ENCODE measurements at places on chromosomes 5 and 9. TPM values are rescaled to one million over a fixed set of nuclear protein-coding genes. Genes with fewer than 3 reads are reported as not detected.
A peak's percentile ranks its signal among the peaks of the same experiment; 100 is the strongest.

- DNase-seq: no peak
These were observed 80.2 kb downstream of the PRKACG start for GRCh38 chr9:68933434-68934328.

C6 gene
- total RNA-seq: 1.4 TPM

PCDHGC4 gene
- total RNA-seq: 0.75 TPM

GRCh38 chr9:132370592-132370991 is 15.8 kb upstream of the SETX start:
- no peak for DNase-seq

- DNase-seq: peak; percentile 71
These were observed 8.0 kb upstream of the WHRN start for GRCh38 chr9:114513055-114513958.

- DNase-seq: no peak
These were observed 49.2 kb upstream of the KIAA1958 start for GRCh38 chr9:112437406-112437805.

ZNF454 gene
- 0.96 TPM for total RNA-seq

TMC1 gene
- total RNA-seq: 0.17 TPM

DNA sequence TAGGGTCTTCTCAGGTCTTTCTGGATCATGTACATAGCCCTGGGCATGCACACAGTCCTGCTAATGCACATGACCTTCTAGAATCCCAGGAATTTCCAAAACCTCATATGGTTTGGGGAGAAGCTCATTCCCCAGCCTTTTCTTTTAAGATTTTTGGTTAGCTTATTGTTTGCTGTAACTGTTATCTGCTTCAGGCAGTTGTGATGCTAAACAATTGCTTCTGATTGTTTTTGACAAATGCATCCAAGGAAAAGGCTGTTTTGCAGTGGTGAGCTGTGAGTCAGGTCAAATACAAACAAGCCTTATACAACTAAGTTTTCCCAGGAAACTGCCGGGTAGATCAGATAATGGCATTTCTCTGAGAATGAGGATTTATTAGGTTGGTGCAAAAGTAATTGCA is 32.7 kb downstream of the SMC5 start:
- no peak for DNase-seq

CCDC171 gene
- 4.5 TPM for total RNA-seq

PCDHA8 gene
- total RNA-seq: 0.19 TPM

All from mucosa of descending colon (tissue), 3 donors.